Activated T-cell treated with anti-CD3 and anti-CD28 coated beads, Interleukin-2, amount 50 U/mL, for 1 hour (primary cell): ENCODE measurements at places on chromosomes 1 and 21.

DNA sequence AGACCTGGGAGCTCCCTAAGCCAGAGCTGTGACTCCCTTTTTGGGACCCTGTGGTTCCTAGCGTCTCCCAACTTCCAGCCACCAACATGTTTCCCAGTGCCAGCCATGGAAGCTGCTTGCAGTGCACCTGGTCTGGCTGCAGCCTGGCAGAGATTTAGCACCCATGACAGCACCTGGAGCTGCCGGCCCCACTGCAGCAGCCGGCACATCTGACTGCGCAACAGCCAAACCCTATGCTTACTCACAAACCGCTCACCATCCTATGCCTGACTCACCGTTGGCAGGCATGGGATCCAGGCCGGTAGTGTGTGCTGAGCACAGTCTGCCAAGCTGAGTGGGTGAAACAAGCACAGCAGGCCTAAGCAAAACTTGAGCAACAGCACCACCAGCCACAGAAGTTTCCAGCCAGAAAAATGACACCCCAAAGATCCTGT is 435.9 kb upstream of the PRMT6 start:
- no peak for DNase-seq

- no peak for DNase-seq
Observed at GRCh38 chr21:38610623-38611251, 112.5 kb upstream of the ERG start.

DNA sequence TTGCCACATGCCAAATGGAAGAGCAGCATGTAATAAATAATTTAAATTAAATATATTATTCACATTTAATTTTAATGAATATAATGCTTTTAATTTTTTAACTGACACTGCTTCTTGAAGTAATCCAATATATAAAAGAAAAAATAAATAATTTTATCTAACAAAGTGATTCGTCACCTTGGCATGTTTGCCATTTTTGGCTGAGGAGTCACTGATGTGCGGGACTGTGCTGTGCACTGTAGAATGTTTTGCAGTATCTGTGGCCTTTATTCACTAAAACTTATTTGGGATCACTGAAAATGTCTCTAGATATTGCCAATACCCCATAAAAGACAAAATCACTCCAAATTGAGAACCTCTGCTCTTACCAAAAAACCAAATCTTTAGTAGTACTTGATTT is 807.8 kb downstream of the BRINP3 start:
- no peak for DNase-seq

DNA sequence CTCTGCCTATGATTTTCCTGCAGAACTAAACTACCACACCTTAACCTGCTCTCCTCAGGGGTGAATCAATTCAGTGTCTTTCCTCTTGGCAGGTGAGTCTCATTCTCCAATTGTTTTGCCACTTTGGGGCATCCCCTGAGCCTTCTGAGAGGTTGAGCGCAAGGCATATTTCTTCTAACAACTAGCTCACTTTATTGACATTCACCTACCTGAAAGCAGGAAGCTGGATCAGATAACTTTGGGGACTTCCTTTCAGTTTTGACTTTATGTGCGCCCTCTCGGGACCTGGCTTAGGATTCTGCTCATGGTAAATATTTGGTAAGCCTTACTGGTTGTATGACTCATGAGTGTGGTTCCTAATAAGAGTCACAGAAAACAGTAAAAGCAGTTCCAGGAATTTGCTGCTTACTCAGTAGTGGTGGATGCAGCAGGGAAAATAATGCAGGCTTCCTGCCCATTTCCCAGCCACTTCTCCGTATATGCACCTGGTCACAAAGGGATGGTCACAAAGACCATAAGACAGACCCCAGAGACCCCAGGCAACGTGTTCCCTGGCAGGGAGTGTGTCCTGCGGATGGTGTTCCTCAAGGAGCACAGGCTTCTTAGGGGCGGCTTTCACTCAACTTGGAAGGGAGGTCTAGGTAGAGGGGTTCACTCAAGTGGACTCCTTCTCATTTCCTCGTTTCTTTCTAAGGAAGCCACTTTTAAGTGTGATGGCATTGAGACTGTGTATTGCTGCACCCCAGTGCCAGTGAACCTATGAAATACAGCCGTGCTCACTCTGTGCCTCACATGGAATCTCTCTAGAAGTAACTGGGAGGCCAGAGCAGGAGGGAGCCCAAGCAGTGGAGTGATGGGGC is 22.0 kb upstream of the BATF3 start:
- DNase-seq: no peak

DNA sequence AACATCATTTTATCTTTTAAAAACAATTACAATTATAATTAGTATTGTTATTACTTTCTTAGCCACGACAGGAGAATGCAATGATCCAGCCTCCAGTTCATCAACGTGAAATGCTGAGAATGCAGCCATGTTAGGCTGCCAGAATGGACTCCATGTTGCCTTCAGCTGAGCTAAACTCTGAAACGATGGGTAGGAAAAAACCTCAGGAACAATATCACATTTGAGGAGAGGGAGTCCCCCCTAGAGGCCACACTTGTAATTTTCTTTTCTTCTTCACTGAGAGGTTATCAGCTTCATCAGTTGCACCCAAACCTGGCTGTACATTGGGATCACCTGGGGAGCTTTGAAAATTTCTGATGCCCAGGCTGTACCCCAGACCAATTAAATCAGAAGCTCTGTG is 34.6 kb upstream of the DNAH14 start:
- DNase-seq: no peak

DNA sequence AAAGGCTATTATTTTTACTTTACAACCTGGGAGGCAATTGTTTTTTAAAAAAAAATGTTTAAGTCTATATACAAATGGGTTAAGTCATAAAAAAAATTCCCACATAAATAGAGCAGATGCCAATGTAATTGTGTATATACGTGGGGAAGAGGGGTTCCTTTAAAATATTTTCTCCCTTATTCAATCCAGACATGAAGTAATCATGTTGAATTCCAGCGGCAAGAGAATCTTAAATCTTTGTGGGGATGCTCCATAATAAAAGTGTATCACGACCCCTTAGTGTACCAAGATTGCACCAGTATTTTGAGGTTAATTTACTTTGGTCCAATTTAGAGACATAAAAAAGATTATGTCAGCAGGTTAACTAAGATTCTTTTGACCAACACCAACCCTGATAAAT is 62.1 kb downstream of the ARID4B start:
- DNase-seq: no peak

- DNase-seq: no peak
Observed at GRCh38 chr1:147246044-147246690, 3.7 kb downstream of the CHD1L start.

- DNase-seq: no peak
Observed at GRCh38 chr1:106722466-106722865, 334.0 kb upstream of the PRMT6 start.

GRCh38 chr1:26598890-26599289 is 69.3 kb downstream of the RPS6KA1 start:
- DNase-seq: no peak
